Endothelial cell of umbilical vein (primary cell): ENCODE measurements at places on chromosomes 16 and 17. TPM values are rescaled to one million over a fixed set of nuclear protein-coding genes. Genes with fewer than 3 reads are reported as not detected.
A peak's percentile ranks its signal among the peaks of the same experiment; 100 is the strongest.

Gene RNF112
- 0.11 TPM in 1 of 2 replicates, not detected in the other for total RNA-seq

- no peak for DNase-seq
Measured at GRCh38 chr16:28991687-28992086, 6.8 kb downstream of the LAT start.

Gene CAVIN1
- 663 and 684 TPM in 2 replicates for total RNA-seq

Gene RCVRN
- total RNA-seq: not detected in 2 replicates

DNA sequence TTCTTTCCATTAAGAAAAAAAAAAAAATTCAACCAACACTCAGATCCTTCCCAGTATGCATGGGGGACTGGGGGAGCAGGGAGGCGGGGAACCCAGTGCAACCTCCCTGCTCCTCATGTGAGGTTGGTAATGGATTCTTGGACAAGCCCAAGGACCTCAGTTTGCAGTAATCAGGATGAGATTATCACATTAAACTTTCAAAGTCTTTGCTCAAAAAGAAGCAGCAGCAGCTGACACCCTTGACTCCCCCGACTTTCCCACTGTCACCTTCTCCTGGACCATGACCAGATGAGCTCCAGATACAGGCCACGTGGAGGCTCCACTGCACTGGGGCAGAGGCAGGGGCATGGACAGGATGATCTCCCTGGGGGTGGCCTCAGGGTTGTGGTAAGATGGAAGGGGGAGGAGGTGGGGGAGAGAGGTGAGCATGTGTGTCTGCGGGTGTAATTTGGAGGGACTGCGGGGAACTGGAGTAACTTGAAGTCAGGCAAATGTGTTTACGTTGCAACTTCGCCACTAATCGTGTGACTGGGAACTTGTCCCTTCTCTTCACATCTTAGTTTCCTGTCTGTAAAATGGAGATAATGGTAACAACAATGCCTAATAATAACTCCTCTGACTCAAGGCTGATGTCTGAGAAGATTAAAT is 19.8 kb downstream of the ZNF385C start:
- peak; percentile 31 for DNase-seq

Gene PRAC2
- total RNA-seq: not detected in 2 replicates

DNA sequence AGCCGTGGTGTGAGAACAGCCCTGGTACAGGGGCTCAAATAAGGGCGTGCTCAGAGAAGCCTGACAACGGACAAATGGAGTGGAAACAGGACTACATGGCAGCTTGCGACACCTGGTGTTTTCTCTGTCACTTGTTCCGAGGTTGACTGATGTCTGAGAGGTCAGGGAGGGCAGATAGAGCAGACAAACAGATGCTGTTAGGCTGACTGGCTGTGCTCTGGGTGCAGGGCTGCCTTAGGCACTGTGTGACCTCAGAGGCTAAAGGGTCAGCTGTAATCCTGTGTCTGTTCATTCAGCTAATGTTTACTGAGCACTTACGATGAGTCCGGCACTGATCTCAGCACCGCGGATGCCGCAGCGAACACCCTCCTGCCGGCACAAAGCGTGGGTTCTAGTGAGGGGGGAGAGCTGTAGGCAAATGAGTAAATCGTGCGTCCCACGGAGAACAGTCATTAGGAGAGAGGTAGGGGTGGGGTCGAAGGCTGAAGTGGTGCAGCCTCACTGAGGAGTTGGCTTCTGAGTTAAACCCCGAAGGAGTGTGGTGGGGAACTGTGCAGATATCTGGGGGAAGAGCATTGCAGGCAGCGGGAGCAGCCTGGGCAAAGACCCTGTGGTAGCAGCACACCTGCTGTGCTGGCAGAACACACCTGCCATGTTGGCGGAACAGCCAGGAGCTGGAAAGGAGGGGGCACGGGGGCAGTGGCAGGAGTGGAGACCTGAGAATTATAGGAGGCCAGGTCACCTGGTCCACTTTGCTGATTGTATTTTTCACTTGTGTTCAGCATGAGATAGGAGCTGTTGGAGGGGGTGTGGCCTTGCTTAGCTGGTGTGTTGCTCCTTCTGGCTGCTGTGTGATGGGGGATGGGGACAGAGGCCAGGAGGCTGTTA is 35.0 kb downstream of the GPT2 start:
- DNase-seq: no peak

DNA sequence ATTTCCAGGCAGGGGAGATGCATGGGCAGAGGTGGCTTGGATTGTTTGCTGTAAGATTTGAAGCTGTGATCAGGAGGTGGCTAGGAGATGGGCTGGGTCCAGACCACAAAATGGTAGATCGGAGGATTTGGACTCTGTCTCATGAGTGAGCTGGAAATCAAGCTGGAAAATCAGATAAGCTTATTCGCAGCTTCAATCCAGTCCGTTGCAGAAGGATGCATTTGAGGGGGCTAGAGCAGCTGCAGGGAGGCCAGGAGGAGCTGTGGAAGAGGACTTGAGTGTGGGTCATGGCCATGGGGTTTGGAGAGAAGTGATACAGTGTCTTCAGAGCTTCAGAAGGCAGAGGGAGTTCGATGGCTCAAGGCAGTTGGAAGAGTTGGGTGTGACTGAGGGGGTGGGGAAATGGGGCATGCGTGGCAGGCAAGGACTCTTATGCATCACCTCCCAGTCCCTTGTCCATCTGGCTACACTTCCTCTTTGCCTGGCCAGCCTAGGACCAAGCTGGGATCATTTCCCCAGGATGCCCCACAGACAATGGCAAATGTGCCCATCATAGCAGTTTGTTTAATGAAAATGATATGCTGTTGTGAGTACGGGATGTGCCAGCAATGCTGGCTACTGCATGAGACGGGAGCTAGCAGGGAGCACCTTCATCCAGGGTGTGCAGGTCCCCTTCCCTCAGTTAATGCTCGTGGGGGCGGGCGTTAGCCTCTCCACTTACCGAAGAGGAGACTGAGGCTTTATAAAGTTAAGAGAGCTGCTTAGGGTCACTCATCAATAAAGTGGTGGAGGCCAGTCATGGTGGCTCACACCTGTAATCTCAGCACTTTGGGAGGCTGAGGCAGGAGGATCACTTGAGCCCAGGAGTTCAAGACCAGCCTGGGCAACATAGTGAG is 20.6 kb downstream of the QPRT start:
- DNase-seq: no peak

Gene CXCL16
- 4.8 and 5.4 TPM in 2 replicates for total RNA-seq

Gene WFDC1
- total RNA-seq: not detected in 2 replicates

Gene HBZ
- total RNA-seq: not detected in 2 replicates

GRCh38 chr17:77722366-77722765 is 236.1 kb upstream of the TNRC6C start:
- no peak for DNase-seq

Gene C16orf92
- not detected in 2 replicates for total RNA-seq

DNA sequence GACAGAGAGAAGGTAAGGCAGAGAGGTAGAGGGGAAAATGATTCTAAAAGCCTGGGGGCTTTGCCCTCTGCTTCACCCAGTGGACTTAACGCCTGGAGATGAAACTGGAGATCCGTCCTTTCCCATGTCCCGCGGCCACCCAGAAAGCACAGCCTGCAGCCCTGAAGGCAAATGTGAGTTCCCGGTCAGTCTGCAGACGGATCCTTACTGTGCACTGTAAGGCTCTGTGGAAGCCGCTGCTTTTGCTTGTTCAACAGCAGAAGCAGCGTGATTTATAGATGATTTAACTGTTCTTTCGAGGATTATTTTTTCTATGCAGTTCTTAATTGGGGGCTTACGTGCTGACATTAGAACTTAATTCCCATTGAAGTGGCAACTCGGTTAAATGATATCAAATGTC is 290.4 kb downstream of the FOXL1 start:
- no peak for DNase-seq

Gene CD300A
- total RNA-seq: not detected in 2 replicates

Gene CIBAR2
- not detected in 2 replicates for total RNA-seq

DNA sequence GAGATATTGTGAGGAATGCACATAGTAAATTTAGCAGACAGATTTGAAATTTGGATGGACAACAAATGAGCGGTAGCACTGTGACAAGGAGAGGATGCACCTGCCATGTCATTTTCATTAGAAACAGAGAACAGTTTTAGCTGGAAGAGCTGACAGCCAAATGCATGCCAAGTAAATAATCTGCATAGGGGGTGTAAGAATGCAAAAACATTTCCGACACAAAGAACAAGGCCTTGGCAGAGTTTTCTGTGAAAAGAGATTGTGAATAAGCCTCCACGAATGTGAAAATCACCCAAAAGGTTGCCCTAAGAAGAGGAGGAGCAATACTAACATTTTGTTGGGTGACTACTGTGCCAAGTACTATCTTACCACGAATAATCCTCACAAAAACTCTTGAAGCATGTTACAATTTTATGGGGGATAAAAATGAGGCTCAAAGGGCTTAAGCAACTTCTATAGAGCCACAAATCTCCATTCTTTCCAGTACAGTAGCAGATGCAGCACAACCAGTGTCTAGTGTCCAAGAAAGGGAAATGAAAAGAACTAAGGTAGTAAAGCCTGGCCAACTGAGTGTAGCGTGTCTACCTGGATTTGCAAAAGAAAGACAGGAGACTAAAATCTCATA is 28.3 kb downstream of the TMEM100 start:
- no peak for DNase-seq

Gene NAGS
- total RNA-seq: 5.8 and 6.1 TPM in 2 replicates

DNA sequence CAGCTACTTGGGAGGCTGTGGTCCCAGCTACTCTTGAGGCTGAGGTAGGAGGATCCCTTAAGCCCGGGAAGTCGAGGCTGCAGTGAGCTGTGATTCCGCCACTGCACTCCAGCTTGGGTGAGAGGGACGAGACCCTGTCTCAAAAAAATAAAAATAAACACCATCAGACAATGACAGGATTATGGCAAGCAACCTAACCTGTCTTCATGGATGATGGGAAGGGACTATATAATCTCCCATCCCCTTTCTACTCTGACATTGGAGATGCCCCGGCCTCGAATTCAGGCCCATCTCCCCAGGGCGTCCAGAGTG is 893 bp downstream of the TRIM25 start:
- DNase-seq: peak; percentile 21

DNA sequence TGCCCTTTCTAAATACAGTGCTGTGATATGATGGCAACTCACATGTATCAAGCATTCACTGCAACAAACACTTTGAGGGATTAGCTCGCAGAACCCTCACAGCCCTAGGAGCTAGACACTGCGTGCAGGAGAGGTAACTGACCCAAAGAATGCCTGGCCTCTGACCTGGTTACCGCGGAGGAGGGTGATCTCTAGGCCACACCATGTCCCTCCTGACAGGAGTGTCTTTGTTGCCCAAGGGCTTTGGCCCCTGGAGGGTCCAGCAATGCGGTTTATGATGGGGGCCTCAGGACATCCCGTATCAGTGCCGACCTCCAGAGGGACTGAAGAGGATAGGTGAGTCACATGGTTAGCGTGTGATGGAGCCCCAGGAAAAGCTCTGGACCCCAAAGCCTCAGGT is 130.6 kb downstream of the MGAT5B start:
- no peak for DNase-seq

DNA sequence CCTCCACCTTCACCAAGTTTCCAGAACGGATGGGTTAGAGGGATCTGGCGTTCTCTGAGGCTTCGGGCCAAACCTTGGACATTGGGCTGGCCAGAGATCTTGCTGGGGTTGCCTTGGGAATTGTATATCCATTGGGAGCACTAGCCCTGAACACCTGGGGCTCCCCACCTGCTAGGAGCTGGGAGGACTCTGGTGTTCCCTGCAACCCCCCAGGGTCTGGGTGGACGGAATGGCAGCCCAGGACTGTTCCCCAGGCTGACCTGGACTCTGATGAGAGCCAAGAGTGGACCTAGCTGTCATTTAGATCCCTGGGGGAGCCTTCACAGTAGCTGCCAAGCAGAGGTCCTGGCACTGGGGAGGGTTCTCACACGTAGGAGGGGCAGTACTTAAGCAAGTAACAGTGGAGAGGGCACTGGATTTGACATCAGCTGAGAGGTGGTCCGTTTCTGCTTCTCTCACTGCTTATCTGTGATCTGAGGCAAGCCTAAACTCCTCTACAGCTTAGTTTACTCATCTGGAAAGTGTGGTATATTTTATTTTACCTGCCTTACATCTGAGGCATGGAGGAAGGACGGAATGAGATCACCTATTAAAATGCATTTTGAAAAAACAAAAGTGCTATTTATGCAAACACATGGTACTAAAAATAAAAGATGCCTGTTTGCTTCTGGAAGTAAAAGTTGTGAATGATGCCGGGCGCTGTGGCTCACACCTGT is 11.7 kb downstream of the SOCS3 start:
- no peak for DNase-seq

- DNase-seq: no peak
Measured at GRCh38 chr16:22116095-22116700, 23.9 kb downstream of the VWA3A start.

- DNase-seq: no peak
Measured at GRCh38 chr16:53341792-53342191, 92.5 kb upstream of the RBL2 start.

Gene CCDC200
- total RNA-seq: not detected in 2 replicates

Gene DHRS7C
- not detected in 2 replicates for total RNA-seq

Gene TP53TG3
- total RNA-seq: not detected in 2 replicates

Gene PRDM7
- total RNA-seq: not detected in 2 replicates
